SW 1271 (cell line): ENCODE measurements at places on chromosomes 11 and 22.

- no peak for DNase-seq
Measured at GRCh38 chr22:17268501-17269223, 49.4 kb upstream of the ADA2 start.

DNA sequence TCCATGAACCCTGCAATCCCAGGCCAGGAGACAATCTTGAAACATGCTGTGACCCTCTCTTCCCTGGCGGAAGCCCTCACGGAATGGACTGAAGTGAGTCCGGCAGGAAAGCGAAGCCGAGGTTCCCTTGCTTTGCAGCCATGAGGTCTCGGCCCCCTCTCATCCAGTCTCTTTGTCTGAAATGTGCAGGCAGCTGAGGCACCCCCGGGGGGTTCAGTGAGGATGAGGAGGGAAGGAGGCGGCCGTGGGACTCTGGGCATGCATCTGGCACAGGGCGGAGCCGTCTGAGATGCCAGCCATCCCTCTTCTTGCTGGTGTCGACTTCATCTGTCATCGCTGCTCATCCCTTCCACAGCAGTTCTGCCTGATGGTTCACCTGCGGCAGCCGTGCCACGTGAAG, 1485.7 kb downstream of the BRD1 start:
- no peak for DNase-seq

DNA sequence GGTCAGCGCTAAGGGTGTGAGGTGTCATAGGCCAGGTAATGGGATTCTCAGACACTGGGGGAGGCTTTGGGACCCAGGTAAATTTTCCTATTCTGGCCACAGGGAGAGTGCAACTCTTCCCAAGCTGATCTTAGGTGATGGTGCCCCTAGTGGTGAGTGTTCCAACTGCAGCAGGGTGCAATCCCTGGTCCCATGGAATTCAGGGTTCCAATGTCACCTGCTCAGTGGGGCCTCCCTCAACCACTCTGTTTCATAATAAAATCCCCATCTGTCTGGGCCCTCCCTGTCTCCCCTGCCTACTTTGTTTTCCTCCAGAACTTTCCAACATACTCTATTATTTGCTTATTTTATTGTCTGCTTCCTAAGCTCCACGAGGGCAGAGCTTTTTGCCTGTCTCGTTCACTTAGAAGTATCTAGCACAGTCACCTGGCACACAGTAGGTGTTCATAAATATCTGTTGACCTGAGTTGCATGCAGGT, 2.9 kb upstream of the SGSM1 start:
- DNase-seq = peak; percentile 30

DNA sequence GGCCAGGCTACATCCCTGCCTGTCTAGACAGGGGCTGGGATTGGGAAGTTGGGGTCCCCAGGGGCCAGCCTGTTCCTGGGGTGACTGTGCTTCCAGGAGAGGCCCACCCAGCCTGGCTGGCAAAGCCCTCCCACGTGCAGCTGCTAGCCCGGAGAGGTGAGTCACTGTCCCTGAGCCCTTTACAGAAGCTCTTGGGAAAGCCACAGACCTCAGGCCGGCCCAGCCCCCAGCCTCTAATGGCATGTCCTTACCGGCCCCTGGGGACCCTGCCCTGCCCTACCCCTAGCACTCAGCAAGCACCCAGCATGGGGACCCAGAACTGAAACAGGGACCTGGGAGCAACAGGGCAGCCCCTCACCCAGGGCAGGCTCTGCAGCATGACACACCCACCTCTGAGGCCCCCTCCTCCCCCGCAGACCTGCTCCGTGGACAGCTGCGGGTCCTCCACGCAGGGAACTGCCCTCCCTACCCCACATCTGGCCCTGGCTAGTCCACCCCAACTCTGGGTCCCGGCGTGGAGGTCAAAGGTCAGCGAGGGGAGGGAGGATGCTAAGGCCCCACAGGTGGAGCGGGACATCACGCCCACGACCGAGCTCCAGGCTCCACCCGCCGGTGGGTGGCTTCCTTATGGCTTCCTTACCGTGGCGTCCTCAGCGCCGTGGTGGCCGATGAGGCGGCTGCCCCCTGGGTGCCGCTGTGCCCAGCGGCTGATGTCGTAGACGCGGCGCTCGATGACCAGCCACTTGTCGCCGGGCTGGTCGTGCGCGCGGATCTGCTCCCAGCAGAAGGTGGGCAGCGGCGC, 615 bp downstream of the FADS3 start:
- peak; percentile 46 for DNase-seq

DNA sequence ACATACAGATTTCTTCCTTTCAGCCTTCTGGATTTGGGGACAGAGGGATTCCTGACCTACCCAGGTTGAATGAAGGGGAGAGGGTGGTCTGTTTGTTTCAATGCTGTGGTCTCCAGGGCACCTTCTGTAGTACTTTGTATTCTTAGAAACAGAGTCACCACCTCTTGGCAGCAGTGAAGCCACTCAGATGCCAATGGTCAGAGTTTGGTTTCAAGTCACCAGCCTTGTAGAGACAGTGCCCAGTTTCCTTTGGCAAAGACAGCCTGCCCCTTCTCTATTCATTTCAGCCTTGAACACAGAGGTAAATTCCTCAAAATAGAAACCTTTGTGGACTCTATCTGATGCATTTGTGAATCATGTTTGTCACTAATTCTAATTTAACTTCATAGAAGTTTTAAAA, 111.7 kb upstream of the RASSF10 start:
- no peak for DNase-seq
